ENCODE measurements at places on chromosomes 16 and 17. TPM values are rescaled to one million over a fixed set of nuclear protein-coding genes. Genes with fewer than 3 reads are reported as not detected.
A peak's percentile ranks its signal among the peaks of the same experiment; 100 is the strongest.

DNA sequence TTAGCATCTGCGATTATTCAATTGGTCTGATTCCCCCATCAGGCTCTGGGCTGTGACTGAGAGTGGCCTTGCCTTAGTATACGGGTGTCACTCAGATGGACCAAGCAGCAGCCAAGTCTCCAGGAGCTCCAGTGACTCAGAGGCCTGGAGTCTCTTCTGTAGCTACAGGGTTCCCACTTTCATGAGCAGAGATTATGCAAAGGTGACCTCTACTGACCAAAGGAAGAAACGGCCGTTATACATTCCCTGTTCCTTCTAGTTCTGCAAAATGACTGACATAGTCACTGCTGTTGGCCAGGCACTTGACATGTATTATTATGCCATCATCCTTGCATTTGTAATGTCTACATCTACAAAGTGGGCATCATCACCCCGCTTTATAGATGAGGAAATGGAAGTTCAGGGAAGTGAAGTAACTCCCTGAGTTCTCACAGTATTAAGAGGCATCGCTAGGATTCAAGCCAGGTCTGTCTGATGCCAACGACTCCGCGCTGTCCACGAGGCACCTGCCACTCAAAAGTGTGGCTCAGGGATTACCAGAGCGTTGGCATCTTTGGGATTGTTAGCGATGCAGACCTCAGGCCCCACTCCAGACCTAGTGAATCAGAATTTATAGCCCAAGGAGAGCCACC lies 23.3 kb downstream of the SLC38A7 start:
- no peak for DNase-seq

GRCh38 chr16:66953462-66954096 lies 7.5 kb upstream of the CES3 start:
- DNase-seq = peak; percentile 82

Gene STX1B
- 1.0 TPM for total RNA-seq

DNA sequence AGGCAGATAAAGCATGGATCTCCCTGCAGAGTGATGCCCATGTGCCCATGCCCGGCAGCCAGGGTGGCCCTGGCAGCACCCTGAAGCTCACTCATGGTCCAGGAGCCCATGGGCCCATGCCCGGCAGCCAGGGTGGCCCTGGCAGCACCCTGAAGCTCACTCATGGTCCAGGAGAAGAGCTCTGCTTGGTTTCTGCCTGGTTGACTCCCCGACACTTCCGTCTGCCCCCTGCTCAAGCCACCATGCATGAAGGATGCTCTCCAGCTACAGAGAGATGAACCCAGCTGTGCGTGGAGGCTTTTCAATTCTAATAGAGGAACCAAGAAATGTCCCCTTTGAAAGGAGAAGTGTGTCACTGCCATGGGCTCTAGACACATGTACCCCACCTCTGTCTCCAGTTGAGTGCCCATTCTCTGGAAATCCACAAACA lies 8.7 kb downstream of the CCL17 start:
- peak; percentile 79 for DNase-seq

- DNase-seq = peak; percentile 76
Measured at GRCh38 chr17:32876417-32877163, at the start of gene MYO1D. Gene MYO1D, minus strand, starts transcription at chr17:32877124. Its CDS starts 252 bp downstream, at chr17:32876872.

DNA sequence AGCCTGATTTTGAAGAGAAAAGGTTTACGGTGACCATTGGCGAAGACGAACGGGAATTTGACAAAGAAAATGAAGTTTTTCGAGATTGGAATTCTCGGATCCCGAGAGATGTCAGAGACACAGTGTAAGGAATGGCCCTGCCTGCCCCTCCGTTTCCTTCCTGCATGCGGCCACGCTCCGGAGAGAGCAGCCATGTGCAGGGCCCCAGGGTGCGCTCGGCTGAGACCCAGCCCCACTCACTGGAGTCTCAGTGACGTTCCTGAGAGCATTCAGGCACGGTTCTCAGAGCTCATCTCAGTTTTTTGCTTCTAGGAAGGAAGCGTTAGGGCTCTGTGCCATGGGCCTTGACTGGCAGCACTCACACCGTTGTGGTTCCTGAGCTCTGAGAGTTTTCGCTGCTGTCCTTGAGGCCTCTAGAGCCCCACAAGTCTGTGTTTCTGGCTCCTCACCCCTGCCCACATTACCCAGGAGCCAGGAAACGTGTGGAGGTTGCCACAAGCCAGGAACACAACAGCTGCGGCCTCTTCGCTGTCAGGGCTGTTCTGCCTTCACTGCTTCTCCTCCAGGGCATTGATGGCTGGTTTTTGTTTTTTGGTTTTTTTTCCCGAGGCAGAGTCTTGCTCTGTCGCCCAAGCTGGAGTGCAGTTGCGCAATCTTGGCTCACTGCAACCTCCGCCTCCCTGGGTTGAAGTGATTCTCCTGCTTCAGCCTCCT lies 29.8 kb downstream of the ZC3H18 start:
- DNase-seq = no peak

Gene TNP2
- total RNA-seq = not detected

GRCh38 chr16:89821438-89822187 lies 5.2 kb upstream of the FANCA start:
- DNase-seq = no peak

DNA sequence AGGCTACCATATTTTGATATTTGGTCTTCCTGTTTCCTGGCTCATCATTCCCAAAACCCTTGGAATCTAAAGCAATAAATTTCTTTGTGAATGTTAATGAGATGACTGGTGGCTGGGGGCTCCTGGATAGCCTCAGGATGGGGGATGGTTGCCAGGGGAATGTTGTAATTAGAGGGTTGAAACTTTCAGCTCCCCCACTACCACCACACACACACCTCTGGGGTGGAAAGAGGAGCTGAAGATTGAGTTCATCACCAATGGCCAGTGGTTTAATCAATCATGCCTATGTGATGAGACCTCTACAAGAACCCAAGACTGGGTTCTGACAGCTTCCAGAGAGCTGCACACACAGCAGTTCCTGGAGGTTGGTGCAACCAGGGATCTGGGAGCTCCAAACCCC lies 59.1 kb downstream of the HS3ST3A1 start:
- no peak for DNase-seq

DNA sequence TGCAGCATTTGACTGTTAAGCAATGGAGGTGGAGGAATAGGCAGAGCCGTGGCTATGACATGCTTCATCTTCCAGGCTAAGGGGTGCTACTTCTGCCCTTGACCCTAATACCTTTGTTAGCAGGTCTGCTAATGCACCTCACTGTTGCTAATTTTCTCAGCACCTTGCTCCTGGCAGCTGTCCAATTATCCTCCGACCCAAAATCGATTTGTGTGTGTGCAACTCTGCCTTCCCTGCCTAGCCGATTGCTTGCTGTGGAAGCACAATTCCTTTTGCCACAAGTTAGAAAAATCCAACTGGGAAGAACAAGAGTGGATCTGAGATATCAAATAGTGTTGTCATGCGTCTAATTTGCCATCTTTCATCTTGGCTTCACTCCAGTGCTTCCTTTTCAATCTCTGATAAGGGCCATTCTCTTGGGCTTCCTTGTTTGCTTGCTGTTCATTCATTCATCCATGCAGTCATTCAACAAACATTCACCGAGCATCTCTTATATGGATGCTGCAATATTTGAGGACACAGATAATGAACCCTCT lies 422.8 kb downstream of the RBFOX1 start:
- no peak for DNase-seq

Gene TP53TG3D
- total RNA-seq = not detected

Gene TEKT3
- not detected for total RNA-seq

DNA sequence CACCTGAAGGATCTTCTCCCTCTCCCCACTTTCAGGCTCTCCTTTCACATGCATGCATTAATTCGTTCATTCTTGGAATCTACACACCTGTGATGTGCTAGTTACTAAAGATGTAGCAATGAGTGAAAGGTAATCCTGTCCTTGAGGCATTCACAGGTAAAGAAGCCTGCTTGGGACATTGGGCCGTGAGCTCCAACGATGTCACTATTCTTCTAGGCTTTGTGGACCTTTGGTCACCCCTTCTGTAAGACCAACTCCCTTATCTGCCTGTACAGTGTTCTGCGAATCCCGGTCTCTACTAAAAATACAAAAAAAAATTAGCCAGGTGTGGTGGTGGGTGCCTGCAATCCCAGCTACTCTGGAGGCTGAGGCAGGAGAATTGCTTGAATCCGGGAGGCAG lies 608.5 kb downstream of the MAF start:
- no peak for DNase-seq

DNA sequence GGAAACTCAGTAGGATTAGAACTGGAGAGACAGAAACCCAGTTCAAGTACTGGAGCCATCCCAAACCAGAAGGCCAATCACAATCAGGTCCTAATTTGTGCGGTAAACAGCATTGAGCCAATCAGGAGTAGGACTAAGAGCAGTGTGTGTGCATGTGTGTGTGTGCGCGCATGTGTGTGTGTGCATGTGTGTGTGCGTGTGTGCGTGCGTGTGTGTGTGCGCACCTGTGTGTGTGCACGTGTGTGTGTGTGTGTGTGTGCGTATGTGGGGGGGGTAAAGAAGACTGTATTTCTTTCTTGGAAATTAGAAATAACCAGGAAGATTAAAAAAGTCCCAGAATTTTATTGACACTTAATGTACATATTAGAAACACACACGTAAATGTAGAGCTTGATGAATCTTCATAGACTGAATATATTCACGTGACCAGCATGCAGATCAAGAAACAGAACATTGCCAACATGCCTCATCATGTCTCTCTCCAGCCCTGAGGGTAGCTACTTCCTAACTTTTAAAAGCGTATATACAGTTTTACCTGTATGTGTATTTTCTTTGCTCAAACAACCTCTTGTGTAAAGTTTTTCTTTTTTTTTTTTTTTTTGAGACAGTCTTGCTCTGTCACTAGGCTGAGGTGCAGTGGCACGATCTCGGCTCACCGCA lies 919 bp upstream of the DHRS7C start:
- no peak for DNase-seq

Gene TPSB2
- 89.7 TPM for total RNA-seq

DNA sequence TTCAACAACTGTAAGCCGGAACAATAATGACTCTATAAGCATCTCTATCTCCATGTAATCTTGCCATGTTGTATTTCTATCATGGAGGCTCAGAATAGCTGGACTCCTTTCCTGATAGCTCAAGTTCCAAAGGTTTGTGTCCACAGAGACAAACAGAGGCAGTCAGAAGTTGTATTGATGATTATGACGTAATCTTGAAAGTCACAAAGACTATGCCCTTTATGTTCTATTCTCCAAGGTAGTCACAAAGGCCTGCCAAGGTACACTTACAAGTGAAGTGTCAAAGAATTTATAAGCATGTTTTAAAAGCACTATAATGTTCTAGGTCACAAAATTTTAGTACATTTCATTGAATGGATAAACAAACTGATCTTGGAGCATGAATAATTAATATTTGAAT lies 542.2 kb downstream of the CDH11 start:
- no peak for DNase-seq

DNA sequence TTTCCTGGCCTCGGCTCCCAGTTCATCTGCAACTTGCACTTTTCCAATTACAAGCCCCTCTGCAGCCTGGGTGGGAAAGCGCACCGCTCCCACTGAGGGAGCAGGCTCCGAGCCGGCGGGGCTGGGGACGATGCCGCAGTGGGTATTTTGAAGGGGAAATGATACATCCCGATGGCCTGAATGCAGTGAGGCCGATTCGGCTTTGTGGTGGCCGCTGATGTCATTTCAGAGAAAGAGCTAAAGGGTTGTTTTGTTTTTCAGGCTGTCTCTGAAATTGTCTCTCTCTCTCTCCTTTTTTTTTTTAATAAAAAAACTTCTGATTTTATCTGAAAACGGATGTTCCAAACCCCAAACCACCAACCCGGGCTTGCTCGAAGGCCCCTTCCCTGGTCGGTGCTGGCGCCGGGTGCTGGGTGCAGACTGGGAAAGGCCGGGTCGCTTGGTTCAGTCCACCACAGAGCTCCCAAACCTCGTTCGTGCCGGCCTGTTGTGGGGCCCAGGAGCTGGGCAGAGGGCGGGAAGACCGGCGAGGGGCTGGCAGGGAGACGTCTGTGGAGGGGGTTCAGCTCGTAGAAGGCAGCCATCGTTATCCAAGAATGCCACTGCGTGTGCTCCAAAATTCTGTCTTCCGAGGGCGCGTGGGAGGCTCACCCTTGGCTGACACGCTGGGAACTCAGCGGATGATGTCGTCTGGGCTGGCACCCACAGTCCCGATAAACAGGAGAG lies 102.8 kb downstream of the FOXL1 start:
- DNase-seq = no peak

GRCh38 chr17:36720131-36720530 lies 118.7 kb downstream of the MRM1 start:
- no peak for DNase-seq

Gene C16orf54
- 9.9 TPM for total RNA-seq

DNA sequence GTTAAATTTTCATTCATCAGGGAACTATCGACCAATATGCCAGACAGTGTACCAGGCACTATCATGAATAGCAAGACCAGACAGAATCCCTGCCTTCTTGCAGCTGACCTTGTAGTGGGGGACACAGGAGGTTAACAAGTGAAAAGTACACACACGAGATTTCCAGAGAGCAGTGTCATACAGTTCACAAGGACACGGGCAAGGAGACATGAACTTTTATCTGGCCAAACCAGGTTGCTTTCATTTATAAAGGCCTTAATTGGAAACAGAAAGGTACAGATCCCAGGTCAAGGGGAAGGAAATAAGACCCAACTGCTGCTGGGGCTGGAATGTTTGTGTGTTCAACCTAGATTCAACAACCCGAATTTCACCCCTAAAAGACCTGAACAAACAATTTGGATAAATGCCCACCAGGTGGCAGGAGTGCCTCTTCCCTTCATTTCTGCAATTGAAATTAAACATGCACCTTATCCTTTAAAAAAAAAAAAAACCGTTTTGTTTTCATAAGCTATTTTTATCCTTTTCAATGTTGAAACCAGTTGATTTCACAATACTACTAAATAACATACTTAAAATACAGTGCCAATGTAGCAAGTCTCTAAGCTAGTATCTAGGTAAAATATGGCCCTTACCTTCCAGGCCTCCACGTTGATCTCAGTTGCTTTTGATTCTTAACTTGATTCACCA lies 65.9 kb downstream of the EMP2 start:
- no peak for DNase-seq

GRCh38 chr17:1124896-1125787 lies 54.6 kb downstream of the ABR start:
- no peak for DNase-seq

Gene LHX1
- not detected for total RNA-seq

GRCh38 chr16:9378876-9379275 lies 287.4 kb downstream of the HAPSTR1 start:
- DNase-seq = no peak
